NCI-H1105 (cell line): ENCODE measurements at places on chromosomes 16 and 17.

DNA sequence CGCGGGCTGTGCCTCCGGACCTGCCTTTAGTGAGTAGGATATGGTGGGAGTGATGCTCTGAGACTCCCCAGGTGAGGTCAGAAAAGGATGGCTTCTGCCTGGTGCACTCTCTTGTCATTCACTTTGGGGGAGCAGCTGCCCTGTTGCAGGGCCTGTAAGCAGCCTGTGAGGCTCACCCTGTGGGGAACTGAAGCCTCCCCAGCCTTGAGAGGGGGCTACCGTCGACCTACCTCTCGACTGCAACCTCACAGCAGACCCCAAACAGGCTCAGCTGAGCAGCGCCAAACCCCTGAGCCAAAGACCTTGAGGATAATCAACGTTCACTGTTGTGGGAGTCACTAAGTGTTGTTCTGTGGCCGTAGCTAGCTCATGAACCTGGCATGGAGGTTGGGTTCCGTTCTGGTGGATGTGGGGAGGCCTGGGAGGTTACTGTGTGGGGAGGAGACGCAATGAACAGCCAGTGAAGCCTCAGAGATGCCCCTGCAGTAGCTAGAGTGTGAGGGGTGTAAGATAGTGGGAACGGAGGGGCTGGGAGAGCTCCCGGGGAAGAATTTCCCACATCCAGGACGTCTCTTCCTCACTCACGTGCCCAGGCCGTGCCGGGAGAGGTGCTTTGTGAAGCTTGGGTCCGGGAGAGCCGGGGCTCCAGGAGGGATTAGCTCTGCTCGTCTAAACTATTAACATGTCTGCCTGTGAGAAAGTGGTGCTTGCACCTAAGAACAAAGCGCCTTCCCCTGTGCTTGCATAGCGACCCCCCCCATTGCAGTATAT lies 38.8 kb downstream of the METRNL start:
- DNase-seq, result no peak

GRCh38 chr17:61570118-61570517 lies 20.9 kb downstream of the NACA2 start:
- DNase-seq, result no peak

- DNase-seq, result no peak
These were observed 13.7 kb upstream of the OSGIN1 start for GRCh38 chr16:83939266-83939855.

DNA sequence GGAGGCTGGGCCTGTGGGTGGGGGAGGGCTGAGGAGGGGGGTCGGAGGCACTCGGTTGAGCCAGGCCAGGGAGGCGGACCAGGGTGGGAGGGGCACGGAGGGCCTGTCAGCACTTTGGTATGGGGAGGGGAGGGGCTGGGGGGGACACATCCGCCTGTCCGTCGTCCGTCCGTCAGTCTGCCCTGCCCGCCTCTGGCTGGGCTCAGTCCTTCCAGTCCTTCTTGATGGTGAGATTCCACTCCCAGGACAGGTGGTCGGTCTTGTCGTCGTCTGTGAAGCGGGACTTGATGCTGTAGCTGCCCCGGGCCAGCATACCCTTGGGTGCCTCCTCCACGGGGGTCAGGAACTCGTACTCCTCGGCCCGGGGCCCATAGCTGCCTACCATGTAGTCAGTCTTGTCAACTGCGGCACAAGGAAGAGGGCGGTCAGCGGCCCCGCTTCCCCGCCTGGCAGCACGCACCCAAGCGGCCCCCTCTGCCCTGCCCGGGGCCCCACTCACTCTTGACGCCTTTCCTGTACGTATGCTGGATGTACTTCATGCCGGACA lies 2.4 kb downstream of the ARHGDIA start:
- no peak for DNase-seq

DNA sequence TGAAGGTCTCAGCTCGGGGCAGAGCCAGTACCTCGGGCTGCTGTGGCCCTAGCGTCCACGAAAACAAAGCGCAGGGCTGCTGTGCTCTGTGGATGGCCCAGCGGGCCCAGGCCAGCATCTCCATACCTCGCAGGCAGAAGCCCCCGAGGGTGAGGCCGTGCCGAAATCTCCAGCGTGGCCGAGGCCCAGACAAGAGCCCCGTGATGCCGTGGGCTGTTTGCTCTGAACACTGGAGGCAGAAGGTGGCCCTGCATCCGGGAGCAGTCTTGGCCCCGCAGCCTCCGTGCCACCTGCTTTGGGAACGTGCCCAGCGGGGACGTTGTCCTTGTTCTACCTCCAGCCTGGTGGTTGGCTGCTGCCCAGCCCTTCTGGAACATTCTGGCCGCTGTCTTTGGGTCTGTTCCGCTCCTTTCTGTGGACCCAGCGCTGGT lies 121.4 kb downstream of the BANP start:
- no peak for DNase-seq

DNA sequence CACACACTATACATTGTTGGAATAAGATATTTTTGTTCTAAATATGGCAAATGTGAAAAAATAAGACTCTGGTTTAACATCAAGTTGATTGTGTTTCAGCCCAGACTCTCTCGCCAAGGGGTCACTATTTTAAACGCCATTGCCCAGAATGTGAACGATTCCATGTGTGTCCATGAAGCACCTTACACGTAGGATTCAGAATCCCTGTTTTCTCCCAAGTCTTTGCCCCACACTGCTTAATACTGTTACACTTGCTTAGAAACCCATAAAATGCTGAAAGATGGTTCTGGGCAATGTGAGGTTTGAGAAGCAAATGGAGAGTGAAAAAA lies 7.7 kb downstream of the HS3ST3B1 start:
- DNase-seq, result no peak

- DNase-seq, result no peak
These were observed 17.7 kb upstream of the RMI2 start for GRCh38 chr16:11327277-11328171.

- DNase-seq, result no peak
These were observed 7.1 kb downstream of the UBE2O start for GRCh38 chr17:76445697-76446448.

DNA sequence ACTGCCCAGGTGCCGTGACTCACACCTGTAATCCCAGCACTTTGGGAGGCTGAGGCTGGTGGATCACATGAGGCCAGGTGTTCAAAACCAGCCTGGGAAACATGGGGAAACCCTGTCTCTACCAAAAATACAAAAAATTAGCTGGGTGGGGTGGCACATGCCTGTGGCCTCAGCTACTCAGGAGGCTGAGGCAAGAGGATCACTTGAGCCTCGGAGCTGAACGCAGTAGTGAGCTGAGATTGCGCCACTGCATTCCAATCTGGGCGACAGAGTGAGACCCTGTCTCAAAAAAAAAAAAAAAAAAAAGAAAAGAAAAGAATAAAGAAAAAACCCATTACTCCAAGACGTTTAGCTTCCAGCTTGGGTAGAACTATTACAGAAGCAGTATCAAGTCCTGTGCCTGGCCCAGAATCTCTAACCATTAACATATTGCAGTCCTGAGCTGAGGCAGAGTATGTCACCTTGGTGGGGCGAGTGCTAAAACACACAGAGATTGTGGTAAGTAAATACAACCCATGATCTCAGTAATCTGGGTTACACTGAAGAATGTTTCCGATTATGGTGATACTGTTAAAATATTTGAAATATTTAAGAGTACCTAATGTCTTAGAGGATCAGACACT lies 23.2 kb upstream of the CFAP20 start:
- DNase-seq, result no peak

DNA sequence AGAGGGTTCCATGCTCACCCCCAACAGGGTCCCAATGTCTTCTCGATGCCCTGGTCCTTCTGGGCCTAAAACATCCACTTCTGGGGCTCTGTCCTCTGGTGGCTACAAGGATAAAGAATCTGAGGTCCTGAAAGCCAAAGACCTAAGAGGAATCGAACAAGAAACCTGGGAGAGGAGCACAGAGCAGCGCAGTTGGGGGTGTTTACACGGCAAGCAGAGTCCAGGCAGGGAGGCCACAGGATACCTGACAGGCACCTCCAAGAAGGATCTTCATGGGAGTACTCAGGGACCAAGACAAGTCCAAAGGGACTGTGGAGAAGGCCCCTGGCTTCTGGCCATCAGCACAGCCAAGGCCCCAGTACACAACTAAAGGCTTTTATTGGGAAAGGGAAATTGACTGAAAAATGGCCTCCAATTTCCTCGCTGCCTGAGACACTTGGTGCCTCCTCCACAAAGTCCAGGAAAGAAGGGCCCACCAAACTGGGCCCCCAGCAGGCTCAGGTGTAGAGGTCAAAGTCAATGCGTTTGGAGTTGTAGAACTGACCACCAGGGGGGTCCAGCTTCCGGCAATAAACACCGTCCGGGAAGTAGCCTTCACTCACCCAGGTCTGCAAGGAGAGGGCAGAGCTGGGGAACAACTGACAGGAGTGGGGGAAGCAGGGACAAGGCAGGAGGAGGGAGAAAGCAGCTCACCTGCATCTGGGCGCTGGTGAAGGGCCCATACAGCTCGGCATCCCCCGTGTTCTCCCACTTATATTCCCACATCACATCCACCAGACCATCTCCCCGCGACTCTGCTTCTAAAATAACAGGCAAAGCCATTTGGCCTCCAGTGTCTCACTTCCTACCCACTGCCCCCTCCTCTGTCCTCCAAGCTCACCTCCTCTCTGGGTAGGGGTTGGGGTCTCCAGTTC lies 2.4 kb downstream of the CD2BP2 start:
- DNase-seq, result no peak

DNA sequence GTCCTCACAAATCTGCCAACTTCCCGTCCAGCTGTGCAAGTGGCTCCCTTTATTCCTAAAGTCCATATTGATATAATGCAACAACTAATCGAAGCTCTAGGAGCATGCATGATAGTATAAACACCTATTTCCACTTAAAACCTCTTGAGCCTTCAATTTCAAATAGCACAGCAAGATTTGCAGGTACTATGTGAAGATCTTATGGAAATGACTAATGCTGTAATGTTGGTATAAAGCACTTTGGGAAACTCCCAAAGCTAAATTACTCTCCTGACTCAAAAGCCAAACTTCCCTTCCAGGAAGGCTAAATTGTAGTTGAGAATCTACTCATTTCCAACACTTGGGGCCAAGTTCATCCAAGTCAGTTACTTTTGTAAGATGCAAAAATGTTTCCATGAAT lies 287.6 kb upstream of the CDH11 start:
- DNase-seq, result no peak

DNA sequence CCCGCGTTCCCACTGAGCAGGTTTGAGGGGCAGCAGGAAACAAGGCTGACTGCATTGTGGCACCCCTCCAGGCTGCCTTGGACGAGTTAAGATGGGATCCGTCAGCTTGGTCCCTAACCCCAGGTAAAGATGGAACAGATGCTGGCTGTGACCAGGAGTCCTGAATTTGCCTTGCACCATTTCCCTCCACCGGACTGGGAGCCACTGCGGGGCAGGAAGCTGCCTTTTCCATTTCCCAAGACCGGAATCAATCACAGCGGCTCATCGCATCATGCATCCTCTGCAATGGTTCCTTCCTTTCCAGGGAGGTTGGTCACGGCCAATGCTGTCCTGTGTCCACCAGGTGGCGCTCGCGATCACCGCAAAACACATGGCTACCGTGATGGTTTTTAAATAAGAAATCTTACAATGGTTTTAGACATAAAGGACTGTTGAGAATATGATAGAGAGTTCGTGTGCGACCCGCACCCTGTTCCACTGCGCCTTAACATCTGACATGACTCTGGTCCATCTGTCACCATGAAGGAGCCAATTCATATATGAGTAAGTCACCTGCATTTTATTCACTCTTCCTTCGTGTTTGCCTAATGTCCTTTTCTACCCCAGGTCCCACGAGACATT lies 6.8 kb upstream of the MEAK7 start:
- DNase-seq, result peak; percentile 46

GRCh38 chr16:11681556-11681955 lies 13.3 kb downstream of the SNN start:
- no peak for DNase-seq

GRCh38 chr16:1357906-1358566 lies 6.3 kb downstream of the GNPTG start:
- no peak for DNase-seq

GRCh38 chr17:77216486-77216885 lies 75.7 kb downstream of the SEC14L1 start:
- no peak for DNase-seq

GRCh38 chr16:6916946-6917345 lies 415.7 kb upstream of the RBFOX1 start:
- DNase-seq, result no peak

DNA sequence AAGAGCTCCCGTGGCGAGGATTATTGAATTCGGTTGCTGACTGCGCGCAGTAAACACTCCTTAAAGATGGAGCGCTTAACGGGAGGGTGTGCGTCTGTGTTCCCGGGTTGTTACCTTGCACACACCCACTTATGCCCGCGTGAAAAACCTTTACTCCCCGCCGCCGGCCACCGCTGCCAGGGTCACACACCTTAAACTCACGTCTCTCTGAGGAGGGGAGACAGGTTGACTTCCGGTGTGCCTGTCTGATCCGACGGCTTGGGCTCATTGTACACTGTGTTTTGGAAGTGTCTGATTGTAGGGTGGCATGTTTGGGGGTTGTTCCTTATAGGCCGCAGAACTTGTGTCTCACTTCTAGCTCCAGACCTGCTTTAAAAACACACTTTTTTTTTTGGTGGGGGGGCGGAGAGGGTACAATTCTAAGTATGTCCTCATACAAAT lies 66.8 kb downstream of the KPNA2 start:
- peak; percentile 1 for DNase-seq

GRCh38 chr17:48068491-48068961 lies 20.4 kb downstream of the NFE2L1 start:
- no peak for DNase-seq

GRCh38 chr17:862582-862981 lies 80.4 kb downstream of the MRM3 start:
- DNase-seq, result no peak

DNA sequence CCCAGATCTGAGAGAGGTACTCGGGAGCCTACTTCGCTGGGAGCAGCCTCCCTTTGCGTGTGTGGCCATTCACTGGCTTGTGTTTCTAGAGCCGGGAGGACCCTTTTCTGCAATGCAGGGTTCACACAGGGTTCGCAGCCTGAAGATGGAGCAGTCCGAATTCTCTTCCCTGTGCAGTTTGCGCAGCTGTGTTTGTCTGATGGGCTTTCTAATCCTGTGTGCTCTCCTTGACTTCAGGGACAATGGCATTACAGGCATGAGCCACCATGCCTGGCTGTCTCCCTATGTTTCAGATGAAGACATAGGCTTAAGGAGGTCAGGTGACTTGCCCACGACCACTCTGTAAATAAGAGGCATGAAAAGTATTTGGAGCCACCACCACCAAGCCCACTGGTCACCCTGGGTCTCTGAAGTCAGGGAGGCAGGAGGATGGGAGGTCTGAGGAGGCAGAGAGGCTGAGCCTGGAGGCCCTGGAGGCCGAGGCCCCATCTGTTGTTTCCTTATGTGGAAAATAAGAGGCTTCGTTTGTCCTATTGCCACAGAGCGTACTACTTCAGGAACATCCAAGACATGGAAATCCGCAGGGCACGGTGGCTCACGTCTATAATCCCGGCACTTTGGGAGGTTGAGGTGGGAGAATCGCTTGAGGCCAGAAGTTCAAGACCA lies 5.0 kb upstream of the STH start:
- DNase-seq, result no peak

DNA sequence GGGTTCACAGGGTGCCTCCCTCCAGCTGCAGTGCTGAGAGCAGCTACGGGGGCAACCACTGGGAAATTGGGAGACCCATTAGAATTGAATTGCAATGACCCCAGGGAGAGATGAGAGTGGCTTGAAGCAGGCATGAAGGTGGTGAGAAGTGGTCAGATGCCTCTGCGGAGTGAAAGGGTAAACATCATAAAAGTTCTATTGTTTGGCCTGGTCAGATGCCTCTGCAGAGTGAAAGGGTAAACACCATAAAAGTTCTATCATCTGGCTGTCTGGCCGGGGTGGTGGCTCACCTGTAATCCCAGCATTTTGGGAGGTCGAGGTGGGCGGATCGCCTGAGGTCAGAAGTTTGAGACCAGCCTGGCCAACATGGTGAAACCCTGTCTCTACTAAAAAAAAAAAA lies 53.5 kb downstream of the TNFRSF13B start:
- no peak for DNase-seq
